ENCODE measurements at places on chromosomes 3 and 15.

DNA sequence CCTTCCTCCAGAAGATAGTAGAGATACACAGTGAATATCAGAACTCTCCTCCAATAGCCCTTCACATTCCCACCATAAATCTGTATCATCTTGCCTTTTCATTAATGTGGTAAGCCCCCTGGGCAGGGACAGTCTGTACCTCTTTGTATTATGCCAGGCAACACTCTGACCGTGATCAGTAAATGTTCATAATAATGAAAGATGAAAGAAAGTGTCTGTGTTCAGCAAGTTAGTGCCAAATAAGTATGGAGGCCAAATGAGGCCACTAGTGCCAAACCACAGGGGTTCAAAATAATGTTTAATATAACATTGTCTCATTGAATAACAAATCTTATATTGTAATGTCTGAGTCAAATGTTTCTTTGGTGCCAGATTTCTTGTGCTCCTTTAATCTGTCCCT, 104.3 kb downstream of the CMSS1 start:
- no peak for DNase-seq

- DNase-seq: no peak
These were observed 253.2 kb downstream of the ZPLD1 start for GRCh38 chr3:102687851-102688555.

GRCh38 chr3:36924744-36925521, 19.9 kb downstream of the TRANK1 start:
- DNase-seq: no peak

- no peak for DNase-seq
These were observed 37.1 kb downstream of the ATP6V1A start for GRCh38 chr3:113783980-113784379.

GRCh38 chr3:18127859-18128681, 297.1 kb downstream of the SATB1 start:
- no peak for DNase-seq

DNA sequence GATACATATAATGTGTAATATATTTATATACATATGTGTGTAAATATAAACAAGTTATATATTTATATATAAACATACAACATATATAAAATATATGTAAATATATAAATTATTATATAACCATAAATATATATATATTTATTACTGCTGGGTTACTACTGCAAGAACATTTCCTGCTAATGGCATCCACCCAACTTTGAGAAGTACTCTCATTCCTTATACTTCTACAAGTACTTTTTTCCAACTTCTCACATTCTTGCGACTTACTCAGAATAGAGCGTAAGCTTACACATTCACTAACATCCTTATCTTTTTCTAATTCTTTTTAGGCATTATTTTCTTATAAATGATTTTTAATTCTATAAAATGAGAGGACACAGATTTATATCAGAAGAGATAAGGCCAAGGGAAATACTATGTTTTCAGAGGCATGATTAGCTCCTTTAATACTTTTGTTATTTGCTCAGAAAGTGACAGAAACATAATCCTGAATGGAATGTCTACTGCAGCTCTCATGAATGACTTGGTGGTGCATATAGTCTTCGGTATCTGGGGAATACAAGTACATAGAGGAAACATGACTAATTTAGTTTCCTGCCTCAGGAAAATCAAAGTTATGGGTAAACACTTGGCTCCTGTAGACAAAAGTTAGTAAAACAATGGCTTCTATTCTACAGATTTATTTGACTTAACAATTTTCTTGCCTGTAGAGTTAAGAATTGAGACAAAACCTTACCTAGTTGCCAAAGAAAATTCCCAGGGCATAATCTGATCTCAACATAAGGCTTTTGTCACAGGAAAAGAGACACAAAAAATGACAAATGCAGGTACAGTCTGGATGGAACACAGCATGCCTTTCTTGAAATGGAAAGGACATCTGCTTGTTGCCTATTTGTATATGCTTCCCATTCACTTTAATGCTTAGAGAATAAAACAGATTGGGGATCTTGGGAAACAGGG, 453.9 kb downstream of the SQOR start:
- DNase-seq: no peak

GRCh38 chr15:72077950-72078349, 40.0 kb downstream of the MYO9A start:
- DNase-seq: no peak

DNA sequence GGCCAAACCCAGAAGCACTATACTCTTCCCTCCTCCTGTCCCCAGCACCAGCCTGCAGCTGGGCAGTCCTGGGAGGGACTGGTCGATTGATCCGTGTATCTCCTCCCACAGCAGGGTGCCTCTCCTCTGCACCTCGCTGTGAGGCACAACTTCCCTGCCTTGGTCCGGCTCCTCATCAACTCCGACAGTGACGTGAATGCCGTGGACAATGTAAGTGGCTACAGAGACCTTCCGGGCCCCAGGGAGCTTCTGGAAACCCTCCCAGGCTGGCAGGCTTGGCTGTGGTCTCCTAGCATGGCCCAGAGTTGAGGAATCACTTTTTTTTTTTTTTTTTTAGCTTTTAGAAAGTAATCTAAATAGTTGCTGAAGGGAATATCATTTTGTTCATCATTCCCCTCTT, 30.7 kb downstream of the ANKDD1A start:
- DNase-seq: no peak

DNA sequence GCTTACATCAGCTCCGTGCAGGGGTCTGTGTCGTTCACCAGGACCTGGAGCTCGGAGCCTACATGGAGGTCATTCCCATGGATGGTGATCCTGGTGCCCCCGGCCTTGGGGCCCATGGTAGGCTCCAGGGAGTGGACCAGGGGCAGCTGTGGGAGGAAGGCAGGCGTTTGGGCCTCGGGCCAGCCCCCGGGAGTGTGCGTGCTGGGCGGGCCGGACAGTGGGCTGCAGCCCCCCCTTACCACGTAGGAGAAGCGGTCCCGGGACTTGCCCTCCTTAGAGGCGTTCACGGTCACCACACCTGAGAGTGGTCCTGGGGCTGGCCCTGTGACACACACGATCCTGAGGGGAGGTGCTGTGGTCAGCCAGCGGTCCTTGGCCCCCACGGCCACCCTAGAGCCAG, 29.6 kb downstream of the H1-8 start:
- no peak for DNase-seq

DNA sequence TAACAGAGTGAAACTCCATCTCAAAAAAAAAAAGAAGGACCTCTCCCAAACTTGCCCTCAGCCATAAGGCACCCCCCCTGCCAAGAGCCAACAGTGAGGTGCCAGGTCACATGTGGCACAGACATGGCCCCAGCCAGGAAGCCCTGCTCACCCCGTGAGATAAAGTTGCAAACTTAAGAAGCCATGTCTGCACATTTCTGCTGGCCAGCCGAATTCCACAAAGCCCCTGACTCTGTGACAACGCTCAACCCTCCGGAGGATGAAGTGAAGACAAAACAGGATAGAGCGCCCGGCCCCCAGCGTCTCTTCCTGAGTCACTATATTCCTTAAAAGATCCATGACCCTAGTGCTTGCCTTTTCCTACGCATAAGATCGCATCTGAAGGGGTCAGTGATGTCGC, 188.1 kb downstream of the XXYLT1 start:
- no peak for DNase-seq

DNA sequence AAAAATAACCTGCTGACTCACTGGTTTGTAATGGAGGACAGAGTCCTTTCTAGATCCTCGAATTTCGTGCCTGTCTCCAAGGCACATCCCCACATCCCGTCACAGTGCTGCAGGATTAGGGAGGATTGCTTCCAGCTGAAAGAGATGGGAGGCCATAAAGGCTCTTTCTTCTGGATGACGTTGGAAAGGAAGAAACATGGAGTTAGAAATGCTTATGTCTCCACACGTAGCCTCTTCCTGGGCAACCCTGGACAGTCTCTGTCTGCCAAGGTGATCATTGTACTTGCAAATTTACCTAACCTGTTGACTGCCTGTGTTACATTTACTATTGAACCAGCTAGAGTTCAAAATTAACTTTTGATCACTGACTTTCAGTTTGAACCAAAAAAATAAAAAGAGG, 27.6 kb upstream of the VILL start:
- DNase-seq: peak; percentile 33

DNA sequence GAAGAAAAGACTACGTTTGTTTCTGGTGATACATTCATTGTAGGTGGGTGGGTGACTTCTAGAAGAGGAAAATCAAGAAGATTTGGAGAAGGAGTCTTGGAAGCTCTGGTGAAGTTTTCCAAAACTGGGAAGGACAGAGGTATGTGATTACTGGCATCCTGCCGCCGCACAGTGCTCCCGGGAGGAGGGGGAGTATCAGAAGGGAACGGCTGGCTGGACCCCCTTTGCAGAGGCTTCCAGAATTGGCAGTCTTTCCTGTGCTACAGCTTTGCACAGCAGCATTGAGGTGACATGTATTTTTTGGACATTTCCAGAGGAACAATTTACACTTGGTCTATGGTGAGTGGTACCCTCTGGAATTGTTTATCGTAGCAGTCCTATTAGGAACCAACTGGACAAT, 75.7 kb upstream of the EOMES start:
- no peak for DNase-seq

DNA sequence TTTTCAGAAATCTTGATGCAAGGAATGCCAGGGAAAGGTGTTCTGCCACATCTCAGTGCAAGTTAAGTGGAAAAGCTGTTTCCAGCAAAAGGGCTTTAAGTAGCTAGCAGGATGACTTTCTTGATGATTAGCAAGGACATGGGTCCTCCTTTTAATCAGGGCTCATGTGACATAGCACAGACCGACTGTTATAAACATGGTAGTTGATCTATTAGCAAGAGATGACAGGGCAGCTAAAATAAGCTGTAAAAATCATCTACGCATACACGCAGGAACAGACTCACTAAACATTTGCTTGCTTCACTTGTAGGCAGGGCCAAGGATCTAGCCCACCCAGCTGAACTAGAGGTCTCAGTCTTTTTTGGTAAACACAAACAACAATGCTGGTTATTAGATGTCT, 69.0 kb downstream of the GOLIM4 start:
- DNase-seq: no peak

All from amniotic stem cell (primary cell).